ENCODE measurements at places on chromosomes 1 and 21.
A peak's percentile ranks its signal among the peaks of the same experiment; 100 is the strongest.

DNA sequence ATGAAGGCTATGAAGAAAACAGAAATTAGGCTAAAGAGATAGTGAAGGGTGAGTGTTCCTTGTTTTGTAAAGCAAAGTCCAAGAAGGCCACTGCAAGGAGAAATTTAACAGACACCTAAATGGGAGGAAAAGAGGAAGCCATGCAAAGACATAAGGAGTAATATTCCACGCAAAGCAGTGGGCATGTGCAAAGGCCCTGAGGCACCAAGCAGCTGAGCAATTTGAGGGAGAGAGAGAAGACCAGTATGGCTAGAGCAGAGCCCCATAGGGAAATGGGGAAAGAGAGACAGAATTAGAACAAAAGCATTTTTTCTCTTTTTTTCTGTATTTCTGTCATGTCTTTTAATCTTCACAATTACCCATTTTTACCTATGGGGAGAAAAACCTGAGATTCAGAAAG is 154.1 kb downstream of the TPR start:
- DNase-seq = no peak

DNA sequence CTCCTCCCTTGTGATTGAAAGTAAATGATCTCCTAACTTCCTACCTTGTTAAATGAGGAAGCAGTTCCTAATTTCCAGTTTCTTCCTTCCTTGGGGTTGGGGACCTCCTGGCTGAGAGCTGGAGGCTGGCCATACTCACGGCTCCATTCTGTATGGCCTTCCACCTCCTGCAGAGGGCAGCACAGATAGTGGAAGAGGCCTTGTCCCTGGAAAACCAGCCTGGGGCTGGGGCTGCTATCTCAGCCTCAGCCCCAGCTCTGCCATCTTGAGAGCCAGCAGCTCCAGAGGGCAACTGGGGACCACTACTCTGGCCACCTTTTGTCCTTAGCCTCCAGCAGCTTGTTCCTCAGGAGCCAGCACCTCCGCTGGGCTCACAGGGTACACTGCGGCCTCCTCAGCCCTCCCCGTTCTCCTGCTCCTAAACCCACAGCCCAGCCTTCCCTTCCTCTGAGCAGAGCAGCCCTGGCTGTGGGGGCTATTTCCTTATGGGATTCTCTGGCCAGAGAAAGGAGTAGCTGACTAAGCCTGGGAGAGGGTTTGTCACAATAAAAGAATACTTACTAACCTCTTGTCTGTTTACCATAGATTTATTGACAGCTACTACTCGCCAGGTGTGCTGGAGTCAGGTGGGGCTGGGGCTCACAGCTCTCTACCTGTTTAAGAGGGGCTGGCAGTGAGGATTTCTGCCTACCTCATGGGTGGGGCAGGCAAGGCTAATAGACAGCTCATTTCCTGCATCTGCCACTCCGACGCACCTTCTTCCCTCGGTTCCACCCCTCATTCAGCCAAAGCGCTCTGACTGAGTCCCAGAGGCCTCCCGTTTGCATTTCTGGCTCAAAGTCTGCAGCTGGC is 6.3 kb downstream of the TMEM234 start:
- DNase-seq = peak; percentile 80

GRCh38 chr1:91345395-91346005 is 59.1 kb downstream of the HFM1 start:
- peak; percentile 87 for DNase-seq

DNA sequence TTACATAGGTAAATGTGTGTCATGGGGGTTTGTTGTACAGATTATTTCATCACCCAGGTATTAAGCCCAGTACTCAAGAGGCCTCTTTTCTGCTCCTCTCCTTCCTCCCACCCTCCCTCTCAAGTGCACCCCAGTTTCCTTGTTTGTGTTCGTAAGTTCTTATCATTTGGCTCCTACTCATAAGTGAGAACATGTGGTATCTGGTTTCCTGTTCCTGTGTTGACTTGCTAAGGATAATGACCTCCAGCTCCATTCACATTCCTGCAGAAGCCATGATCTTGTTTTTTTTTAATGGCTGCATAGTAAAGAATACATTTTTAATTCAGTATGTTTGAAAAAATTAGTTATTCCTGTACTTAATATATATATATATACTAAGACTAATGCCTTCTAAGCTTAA is 107.7 kb downstream of the CLDN17 start:
- DNase-seq = no peak

- DNase-seq = no peak
Measured at GRCh38 chr21:46055863-46056281, 42.0 kb upstream of the COL6A2 start.

DNA sequence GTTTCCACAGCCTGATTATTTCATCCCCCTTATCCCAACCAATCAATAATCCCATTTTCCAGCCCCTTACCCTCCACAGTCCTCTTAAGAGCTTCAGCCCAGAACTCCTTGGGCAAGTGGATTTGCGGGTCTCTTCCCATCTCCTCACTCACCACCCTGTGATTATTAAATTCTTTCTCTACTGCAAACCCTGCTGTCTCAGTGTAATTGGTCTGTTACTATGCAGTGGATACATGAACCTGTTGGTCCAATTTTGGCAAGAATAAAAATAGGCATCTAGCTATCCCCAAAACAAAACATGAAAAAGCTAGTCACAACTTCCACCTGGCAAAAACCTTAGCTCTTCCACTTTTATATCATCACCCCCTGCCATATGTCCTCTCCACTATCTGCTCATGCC is 36.2 kb upstream of the TNFSF4 start:
- DNase-seq = no peak

DNA sequence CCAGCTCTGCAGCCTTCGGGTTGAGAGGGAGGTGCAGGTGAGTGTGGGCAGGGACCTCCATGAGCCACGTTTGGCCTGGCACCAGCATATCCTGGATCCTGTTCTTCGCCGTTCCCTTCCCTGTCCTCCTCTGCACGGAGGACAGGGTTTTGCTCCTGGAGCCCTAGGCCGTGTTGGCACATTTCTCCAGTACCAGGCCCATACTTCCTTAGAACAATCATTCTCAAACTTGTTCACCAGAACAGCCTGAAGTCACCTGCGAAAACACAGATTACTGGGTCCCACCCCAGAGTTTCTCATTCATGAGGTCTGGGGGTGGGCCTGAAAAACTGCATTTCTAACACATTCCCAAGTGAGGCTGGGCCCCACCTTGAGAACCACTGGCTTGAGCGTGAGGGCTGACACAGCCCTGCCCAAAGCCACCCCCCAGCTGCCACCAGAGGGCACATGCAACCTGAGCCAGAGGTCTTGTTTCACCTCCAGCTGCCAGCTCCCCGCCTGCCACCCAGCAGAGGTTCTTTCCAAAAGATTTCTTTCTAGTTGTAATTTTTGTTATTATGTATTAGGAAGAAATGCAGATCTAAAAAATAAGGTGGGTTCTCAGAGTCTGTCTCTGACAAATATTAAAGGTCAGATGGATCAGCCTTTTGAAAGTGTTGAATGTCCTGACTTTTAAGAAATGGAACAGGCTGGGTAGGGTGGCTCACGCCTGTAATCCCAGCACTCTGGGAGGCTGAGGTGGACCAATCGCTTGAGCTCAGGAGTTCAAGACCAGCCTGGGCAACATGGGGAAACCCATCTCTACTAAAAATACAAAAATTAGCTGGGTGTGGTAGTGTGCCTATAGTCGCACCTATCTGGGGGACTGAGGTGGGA is 39.6 kb upstream of the LDLRAP1 start:
- peak; percentile 46 for DNase-seq

- no peak for DNase-seq
Measured at GRCh38 chr1:244817415-244817894, 18.0 kb upstream of the COX20 start.

DNA sequence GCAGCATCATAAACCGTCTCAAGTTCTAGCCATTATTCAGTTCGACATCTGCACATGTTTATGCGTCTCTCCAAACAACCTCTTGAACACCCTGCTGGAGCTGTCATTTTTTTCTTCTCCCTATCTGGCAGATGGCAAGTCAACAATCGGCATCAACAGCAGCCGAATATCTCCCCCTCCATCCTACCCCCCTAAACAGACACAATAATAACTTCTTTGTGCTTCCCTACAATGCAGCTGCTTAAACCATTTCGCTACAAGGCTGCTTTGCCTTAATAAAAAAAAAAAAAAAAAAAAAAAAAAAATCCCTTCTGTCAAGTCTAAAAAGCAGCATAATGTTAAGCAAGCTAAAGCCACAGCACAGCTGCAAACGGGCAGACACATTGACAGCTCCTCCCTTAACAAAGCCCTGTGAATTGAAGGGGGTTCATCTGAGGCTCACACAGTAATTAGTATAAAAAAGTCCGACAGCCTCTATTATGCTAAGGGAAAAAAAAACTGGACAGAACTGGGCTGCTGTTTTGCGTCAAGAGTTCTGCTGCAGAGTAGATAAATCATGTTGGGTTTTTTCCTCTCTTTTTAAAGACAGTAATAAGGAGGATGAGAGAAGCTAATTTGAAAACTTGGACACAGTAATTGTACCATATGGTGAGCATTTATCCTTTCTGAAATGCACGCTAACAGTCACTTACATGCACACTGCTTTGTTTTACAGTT is 136.4 kb downstream of the AKT3 start:
- peak; percentile 88 for DNase-seq

GRCh38 chr1:66761221-66761620 is 9.0 kb downstream of the DYNLT5 start:
- DNase-seq = no peak

DNA sequence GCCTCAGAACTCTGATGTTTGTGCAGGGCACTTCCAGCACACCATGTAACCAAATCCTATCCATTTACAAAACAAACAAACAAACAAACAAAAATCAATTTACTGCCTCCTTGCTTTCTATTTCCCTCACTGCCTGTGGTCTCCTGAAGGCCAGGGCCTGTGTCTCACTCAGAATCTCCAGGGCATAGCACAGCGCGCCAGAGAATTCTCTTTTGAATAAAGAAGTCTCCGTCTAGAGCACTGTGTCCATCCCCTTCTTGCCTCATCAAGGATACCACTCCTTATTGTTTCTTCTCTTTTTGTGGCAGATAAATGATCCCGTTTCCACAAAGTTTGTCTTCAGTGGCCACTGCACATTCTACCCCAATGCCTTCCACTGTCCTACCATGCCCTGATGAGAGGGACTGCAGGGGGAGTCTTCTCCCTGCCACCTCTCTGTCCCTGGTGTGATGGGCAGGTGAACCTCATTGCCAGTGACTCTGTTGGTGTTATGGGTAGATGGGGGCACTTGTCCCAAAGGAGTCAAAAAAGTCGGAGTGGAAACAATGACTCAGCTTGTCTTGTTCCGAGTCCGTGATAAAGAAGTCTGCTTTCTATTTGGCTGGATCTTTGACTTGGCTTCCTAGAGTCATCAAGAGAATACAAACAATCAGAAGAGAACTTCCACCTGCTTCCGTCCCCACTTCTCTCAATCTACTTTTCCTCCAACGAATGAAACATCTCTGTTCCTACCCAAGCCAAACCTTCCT is 30.0 kb downstream of the XCL2 start:
- no peak for DNase-seq

GRCh38 chr1:227351443-227351842 is 33.2 kb upstream of the CDC42BPA start:
- DNase-seq = no peak

GRCh38 chr1:44775930-44776729 is 790 bp downstream of the RPS8 start:
- DNase-seq = no peak

- DNase-seq = peak; percentile 48
Measured at GRCh38 chr1:40774266-40774998, 9.2 kb upstream of the KCNQ4 start.

DNA sequence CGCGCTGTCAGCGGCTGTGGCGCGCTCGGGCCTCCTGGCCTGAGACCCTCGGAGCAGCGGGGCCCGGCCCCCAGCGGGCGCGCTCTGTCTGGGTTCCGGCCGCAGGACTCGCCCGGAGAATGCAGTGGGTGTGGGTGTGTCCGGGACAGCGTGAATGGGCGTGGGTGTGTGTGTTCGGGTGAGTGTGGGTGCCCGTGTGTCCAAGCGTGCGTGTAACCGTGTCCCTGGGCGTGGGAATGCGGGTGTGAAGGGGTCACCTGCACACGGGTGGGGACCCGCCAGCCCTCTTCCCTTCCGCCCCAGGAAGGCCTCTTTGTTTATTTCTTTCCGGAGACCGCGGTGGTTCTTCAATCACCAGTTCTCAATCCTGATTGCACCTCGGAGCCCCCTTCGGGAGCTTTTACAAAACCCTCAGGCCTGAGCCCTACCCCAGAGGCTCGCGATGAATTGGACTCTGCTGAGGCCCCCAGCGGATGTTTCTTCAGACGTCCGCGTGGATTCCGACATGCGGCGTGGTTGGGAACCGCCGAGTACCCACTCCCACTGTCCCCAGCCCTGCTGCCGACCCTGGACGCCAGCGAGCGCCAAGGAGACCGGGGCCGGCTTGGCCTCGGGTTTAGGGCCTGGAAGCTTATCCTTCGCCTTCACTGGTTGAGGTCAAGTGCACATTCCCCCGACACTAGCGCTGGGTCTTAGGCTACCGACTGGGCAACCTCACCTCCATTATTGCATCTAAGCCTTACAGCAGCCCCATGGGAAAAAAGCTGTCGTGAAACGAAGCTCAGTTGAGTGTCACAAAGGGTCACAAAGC is 19.3 kb downstream of the SERTAD4 start:
- no peak for DNase-seq

DNA sequence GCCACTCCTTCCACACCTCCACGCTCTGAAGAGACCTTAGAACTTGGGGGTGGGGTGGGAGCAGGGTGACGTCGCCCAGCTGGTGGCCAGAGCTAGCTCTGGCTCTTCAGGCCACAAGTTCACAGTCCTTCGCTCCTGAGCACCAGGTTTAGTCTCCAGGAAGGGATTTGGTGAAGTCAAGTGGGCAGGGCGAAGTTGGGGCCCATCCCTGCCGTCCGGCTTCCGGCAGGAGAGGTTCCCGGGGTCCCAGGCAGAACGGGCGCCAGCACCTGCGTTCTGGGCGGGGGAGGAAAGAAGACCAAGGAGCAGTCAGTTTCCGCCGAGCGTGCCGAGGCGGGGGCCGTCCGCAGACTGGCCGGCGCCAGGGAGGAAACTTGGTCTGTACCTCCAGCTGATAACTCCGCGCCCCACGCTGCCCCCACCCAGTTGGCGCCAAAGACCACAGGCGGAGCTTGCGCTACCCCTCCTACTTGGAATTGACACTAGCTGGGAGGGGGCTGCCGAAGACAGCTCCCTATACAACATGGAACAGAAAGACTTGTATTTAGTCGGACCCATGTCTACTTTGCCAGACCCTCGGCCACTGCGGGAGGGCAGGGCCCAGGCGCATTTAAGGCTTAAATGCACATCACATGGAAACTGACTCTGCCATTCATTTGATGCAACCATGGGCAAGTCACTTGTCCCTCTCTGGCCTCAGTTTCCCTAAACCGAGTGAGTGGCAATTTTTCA is 995 bp downstream of the ID3 start:
- DNase-seq = peak; percentile 28
